ENCODE measurements at places on chromosomes 16 and 17.

GRCh38 chr17:80416260-80416939, 1.4 kb downstream of the ENDOV start:
- no peak for DNase-seq

GRCh38 chr17:77527409-77527808, 386.6 kb downstream of the SEC14L1 start:
- no peak for DNase-seq

- DNase-seq: no peak
Observed at GRCh38 chr17:45306623-45307022, 10.2 kb downstream of the MAP3K14 start.

DNA sequence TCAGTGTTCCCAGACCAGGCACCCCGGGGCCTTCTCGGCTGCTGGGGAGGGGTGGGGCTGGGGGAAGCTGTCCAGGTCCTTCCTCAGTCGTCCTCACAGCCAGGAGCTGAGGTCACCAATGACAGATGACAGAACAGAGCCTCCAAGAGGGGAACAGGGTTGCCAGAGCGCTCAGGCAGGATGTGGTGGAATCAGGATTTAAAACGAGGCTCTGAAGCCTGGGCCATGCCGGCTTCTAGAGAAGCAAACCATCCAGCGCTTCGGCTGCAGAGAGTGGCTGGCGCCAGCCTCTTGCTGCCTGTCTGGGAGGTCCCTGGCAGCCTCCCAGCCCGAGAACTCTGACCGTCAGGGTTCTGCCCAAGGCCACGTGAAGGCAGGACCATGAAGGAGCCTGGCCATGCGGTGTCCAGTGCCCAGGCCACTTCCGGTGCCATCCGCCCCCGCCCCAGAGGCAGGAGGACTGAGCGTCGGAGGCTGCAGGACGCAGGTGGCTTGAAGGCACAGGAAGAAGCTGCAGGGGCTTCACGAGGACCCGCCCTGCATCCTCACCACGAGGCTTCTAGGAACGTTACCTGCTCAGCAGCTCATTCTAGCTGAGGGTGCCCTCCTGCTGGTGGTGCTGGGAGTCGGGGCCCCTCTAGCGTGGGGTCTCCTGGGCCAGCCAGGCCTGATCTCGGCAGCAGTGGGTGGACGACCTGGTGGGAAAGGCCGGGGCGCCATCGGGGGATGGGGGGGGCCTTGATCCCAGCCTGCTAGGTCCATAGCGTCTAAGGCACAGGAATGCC, 78.5 kb downstream of the KLHDC4 start:
- DNase-seq: no peak

GRCh38 chr17:69913616-69914015, 161.4 kb upstream of the KCNJ16 start:
- no peak for DNase-seq

DNA sequence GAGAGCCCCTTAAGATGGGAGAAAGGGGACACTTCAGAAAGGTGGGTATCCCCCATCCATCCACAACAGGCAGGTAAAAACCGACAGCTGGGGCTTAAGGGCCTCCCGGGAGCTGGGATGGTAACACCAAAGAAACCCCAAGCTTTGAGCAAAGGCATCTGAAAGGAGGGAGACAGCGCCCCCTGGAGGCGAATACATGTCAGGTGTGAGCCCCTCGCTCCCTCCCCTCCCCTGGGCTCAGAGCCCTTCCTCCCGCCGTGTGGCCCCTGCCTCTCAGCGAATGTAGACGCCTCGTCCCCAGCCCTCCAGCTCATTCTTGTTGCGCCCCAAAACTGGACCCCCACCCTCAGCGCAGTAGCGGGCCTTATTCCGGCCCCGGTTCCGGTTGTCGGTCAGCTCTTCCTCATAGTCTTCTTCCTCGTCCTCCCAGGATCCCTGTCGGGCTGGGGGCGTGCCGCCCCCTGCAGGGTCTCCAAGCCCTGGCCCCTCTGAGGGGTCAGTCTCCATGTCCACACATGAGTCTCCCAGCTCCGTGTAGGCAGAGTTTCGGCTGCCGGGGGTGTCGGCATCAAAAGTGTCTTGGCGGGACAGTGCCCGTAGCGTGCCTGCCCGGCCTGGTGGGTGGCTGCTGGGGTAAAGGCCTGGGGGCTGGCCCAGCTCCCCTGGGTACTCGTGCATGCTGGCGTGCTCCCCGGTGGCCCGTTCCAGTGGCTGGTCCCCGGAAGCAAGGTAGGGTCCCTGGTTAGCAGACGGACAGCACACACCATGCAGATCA, 9.1 kb upstream of the ARL5C start:
- DNase-seq: peak; percentile 39

- DNase-seq: peak; percentile 92
Observed at GRCh38 chr16:78122774-78123315, 23.4 kb downstream of the WWOX start.

- DNase-seq: no peak
Observed at GRCh38 chr17:8063761-8064534, 23.6 kb downstream of the ALOX12B start.

DNA sequence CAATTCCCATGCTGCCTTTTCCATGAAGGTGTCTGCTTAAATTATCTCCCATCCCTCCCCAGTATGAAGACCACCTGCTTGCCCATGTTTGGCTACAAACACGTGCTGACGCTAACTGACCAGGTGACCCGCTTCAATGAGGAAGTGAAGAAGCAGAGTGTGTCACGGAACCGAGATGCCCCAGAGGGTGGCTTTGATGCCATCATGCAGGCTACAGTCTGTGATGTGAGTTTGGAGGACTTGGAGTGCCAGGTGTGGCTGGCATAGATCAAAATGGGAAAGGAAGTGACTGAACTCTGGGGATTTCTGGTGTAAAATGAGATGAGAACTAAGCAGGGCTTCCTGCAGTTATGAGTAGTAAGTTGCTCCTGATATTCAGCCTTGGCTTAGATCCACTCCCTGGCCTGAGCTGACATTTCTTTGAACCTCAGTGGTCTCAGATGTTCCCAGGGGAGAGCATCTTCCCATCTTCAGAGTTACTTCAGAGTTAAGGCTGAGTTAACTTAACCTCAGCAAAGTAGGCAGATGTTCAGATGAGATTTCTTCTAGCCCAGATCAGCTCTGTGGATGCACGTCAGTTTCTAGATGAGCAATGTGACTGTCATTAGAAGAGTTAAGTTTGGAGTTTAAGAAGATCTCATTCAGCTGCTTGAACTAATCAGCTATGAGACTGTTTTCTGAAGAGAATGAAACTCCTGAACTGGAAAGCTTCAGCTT, 32.7 kb downstream of the ITGB3 start:
- no peak for DNase-seq

DNA sequence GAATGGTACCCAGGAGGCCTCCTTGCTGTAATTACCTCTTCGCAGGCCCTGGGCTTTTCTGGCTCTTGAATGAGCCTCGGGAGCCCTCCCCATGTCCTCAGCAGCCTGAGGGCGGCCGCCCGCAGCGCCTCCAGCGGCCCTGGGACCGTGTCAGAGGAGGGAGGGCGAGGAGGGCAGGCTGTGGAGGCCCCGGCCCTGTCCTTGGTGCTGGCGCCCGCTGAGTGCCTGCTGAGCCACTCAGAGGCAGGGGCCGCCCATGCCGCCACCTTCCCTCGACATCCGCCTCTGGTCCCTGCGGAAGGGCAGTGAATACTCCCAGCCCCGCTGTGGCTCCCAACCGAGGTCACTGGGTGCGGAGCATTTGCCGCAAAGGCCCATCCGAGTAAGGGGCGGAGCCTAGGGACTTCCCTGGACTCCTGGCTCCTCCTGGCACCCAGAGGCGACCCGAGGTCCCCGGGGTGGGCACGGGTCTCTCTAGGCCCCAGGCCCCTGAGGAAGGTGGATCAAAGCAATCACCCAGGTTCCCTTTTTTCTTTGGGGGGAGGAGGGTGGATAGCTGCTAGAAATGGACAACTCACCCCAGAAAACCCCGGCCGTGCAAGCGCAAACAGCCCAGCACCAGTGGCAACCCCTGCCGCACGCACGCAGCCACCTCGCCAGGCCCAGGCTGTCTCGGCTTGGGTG, 2.8 kb downstream of the RBFOX3 start:
- DNase-seq: no peak

DNA sequence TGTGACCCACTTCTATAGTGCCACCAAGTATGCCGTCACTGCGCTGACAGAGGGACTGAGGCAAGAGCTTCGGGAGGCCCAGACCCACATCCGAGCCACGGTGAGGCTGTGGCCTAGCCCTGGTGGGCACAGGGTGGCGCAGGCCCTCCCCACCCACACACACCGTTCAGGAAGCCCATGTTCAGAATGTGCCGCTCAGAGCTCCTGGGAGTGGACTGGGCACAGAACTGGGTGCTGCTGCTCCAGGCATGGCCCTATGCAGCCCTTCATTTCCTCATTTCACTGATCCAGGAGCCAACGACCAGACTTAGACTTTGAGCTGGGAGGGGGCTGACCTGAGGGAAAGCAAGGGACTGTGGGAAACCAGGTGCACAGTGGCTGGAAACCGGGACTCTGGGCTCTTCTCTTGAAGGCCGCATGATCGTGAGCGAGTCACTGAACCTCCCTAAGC, 2.4 kb upstream of the MRM1 start:
- DNase-seq: no peak

DNA sequence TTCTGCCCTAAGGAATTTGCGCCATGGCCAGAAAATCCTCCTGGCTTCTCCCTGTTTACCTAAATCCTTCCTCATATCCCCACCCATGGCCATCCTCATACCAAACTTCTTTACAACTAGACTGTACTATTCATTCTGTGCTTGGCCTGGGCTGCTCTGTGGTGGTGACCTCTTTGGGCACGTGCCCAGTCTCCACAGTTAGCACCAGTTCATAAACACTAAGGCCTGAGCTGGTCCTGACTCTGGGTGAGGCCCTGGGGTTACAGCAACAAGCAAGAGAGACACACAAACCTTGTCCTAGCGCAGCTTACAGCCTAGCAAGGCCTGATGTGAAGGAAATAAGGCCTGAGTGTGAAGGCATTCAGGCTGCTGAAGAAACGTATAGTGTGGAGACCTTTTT, 3.1 kb upstream of the ATXN7L3 start:
- no peak for DNase-seq

DNA sequence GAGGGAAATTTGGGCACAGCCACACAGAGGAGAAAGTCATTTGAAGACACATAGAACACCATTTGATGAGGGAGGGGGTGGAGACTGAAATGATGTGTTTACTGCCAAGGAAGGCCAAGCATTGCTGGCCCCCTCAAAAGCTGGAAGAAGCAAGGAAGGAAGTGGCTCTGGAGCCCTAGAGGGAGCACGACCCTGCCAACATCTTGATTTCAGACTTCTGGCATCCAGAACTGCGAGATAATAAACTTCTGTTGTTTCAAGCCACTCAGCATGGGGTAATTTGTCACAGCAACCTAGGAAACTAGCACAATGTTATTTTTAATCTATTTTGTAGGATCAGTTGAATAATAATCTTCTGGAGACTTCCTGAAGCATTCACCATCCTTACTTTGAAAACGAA, 314.8 kb upstream of the GOT2 start:
- DNase-seq: no peak

- no peak for DNase-seq
Observed at GRCh38 chr17:7095625-7096024, 15.6 kb upstream of the CLEC10A start.

GRCh38 chr16:75471723-75472633, 7.5 kb upstream of the TMEM170A start:
- peak; percentile 42 for DNase-seq

DNA sequence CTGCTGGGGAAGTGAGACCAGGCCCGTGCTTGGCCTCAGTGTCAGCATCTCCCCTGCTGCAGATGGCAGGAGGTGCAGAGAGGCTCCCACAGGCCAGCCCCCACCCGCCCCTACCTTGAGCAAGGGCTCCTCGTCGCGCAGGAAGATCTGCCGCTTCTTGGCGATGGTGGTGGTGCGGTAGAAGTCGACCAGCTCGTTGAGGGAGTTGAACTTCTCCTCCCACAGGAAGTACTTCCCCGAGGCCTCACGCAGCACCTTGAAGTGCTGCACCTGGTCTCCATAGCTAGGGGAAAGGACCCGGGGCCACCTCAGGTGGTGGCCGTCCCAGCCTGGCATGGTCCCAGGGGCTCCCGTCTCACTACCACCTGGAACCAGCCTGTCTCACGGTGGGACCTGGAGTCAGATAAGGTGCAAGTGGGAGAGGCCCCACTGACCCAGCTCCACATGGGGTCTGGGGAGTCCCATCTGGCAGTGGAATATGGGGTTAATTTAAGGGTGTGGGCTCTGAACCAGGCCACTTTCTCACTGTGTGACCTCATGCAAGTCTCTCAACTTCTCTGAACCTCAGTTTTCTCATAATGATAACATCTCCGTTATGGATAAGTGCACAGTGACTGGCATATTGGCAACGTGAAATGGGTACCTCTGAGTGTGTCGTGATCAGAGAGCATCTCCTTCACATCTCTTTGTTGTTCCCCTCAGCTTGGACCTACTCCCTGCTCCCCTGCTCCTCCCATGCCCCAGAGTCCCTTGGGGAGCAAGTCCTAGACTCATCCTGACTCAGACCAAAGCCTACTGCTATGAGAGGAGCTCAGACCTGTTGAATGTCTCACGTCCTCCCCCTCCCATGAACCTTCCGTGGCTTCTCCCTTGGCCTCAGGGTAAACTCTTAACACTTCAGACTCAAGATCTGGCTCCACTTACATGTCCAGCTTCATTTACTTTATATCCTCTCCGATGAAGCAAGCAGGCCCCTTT, 19.8 kb upstream of the FAM83G start:
- DNase-seq: no peak

All from SHP77 treated with DMSO at 0.1 percent for 48 hours (cell line).